Right ventricle myocardium inferior (tissue), 1 donor: ENCODE measurements at places on chromosomes 4 and X.

GRCh38 chrX:111447298-111447697 lies 35.3 kb upstream of the DCX start:
- DNase-seq: no peak

DNA sequence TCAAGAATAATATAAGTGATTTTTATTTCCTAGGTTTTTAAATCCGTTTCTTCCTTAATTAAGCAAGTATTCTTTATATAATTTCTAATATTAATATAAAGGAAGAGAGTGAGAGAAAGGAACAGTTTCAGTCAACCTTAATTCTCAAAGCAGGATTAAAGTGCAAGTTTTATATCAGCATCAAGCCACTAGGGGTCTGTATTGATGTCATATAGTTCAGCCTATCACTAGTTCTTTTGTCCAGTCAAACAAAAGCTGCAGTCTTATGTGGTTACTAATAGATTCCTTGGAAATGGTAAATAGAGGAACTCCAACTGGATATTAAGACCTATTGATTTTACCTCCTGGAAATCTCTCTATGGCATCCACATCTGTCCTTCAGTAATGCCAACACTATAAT lies 82.0 kb downstream of the NAP1L3 start:
- no peak for DNase-seq

DNA sequence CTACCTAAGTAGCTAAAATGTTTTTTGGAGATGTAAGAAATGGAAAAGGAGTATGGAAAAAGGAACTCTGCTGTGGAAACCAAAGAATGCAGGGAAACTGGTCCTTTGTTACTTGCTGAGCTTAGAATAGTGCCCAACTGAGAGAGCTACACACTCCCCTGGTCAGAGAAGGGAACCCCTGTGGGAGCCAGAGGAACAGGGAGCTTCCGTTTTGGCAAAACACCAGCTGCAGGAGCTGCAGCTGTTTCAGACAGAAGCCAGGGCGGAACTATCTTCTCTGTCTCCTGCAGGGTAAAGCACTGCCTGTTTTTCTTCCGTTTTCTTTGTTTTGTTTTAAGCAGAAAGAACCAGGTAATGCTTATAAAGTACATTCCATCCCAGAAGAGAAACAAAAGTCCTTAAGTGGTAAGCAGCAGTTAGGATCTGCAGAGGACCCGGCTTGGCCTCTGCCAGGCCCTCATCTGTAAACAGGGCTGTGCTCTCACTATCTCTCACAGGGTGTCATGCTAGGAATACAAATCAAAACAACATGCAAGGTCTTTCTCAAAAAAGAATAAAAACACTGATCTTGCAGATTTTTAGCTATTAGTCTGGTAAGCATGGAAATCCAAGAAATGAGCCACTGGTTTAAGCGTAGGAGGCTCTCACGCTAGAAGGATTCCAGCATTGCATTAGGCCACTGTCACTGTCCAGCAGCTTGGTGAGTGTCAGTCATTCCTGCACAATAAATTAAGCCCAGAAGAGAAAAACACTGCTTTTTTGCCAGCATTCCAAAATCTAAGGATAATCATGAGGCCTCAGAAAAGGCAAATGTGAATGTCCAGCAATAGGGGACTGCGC lies 76.1 kb downstream of the CHST7 start:
- DNase-seq: peak; percentile 69

GRCh38 chr4:187059895-187060294 lies 336.2 kb upstream of the FAT1 start:
- DNase-seq: no peak

- DNase-seq: no peak
Measured at GRCh38 chr4:24771241-24771640, 24.1 kb upstream of the SOD3 start.

GRCh38 chrX:53003111-53003510 lies 44.8 kb upstream of the FAM156A start:
- DNase-seq: no peak

DNA sequence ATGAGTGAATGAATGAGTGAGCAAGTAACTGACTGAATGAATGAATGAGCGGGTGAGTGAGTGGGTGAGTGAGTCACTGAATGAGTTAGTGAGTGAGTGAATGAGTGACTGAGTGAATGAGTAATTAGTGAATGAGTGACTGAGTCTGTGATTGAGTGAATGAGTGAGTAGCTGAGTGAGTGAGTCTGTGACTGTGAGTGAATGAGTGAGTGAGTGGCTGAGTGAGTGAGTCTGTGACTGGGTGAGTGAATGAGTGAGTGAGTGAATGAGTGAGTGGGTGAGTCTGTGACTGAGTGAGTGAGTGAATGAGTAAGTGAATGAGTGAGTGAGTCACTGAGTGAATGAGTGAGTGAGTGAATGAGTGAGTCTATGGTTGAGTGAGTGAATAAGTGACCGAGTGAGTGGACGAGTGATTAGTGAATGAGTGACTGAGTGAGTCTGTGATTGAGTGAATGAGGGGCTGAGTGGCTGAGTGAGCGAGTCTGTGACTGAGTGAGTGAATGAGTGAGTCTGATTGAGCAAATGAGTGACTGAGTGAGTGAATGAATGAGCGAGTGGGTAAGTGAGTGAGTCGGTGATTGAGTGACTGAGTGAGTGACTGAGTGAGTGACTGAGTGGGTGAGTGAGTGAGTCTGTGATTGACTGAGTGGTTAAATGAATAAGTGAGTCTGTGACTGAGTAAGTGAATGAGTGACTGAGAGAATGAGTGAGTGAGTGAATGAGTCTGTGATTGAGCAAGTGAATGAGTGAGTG lies 223.0 kb upstream of the PSAPL1 start:
- no peak for DNase-seq

GRCh38 chr4:6929339-6929811 lies 19.7 kb downstream of the TBC1D14 start:
- DNase-seq: no peak

DNA sequence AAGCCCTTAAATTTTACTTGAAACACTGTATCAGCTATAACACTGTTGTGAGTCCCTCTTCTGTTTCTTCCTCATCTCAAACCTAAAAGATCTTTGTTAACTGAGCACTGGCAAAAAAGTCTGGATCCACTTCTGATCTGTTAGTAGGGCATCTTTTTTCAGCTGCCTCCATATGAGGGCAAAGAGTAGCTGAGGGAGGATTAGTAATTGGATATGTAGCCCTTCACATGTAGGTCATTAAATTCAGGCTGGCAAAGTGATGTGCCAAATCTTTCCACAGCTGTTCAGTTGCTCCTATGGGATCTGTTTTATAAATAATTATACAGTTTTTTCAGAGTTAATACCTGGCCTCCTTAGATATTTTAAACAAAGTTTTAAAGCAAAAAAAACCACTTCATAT lies 1.1 kb upstream of the TRMT10A start:
- no peak for DNase-seq
